ENCODE measurements at places on chromosomes 2 and 18. TPM values are rescaled to one million over a fixed set of nuclear protein-coding genes. Genes with fewer than 3 reads are reported as not detected.

Gene KLHL30
- total RNA-seq: not detected

Gene LIMS4
- total RNA-seq: not detected

Gene SERPINB3
- not detected for total RNA-seq

Gene PAX8
- total RNA-seq: 1.0 TPM

Gene PSMA8
- 0.35 TPM for total RNA-seq

Gene SP5
- total RNA-seq: not detected

Gene ONECUT2
- total RNA-seq: 0.23 TPM

GRCh38 chr2:141641462-141641861, 489.4 kb downstream of the LRP1B start:
- no peak for DNase-seq
- no peaks in the 10 kb centered on the region for H3K36me3 ChIP-seq
- H3K27ac ChIP-seq: no peak overlapping the region
- no peaks in the 10 kb centered on the region for H3K4me1 ChIP-seq
- H3K27me3 ChIP-seq: no peaks in the 10 kb centered on the region
- H3K4me3 ChIP-seq: no peak overlapping the region

DNA sequence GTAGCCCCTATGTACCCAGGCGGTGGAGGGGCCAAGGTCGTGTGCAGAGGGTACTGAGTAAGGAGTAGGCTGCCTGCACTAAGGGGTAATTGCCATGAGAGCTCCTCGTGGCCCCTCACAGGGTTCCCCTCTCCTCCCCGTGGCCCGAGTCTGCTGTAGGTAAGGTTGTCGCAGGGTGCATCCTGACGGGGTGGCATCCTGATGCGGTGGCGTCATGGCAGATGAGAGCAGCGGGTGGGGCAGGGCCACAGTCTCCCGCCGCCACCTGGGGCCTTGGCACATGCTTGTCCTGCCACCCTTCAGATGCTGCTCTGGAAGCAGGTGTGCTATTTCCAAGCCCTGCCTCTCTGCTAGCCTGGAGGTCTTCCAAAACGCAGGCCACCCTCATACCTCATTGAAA, 89.7 kb downstream of the EIPR1 start:
- no peak overlapping the region for H3K27ac ChIP-seq
- no peak overlapping the region for H3K4me3 ChIP-seq

DNA sequence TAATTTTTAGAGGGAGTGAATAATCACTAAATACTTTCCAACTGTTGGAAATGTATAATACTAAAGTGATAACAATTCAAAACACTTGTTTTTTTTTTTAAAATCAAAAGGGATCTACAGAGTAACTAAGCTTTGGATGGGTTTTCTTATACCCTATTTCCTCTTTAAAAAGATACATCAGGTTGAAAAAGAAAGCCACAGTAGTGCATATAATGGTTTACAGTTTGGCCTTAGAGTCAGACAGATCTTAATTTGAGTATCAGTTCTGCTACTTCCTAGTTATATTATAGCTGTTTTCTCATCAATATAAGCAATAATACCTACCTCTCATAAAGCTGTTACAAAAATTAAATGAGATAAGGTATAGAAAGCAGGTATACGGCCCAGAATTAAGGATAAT, 28.5 kb downstream of the PSME4 start:
- DNase-seq: no peak
- H3K27ac ChIP-seq: no peak overlapping the region
- H3K4me1 ChIP-seq: peaks cover 2% of the 10 kb centered on the region
- H3K4me3 ChIP-seq: no peak overlapping the region
- peaks cover 26% of the 10 kb centered on the region for H3K36me3 ChIP-seq

DNA sequence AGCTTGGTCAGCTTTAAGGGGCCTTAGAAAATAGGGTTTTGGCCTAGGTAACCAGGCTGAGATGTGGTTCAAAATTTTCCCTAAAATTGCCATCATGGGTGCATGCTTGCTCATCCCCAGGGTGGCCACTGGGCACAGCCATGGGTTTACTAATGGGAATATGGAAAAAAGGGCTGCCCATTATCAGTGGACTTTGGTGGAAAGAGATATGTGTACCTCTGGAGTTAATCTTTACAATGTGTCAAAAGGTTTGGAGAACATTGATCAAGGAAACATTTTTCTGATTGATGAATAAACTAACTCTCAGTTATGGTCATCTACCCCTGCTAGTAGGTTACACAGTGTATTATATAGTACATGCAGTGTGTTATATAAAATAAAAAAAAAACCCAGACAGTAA, 13.1 kb downstream of the KDM3A start:
- DNase-seq: no peak
- peaks cover 96% of the 10 kb centered on the region for H3K36me3 ChIP-seq
- H3K27ac ChIP-seq: no peak overlapping the region
- no peak overlapping the region for H3K4me3 ChIP-seq
- H3K4me1 ChIP-seq: no peaks in the 10 kb centered on the region

- no peak for DNase-seq
- H3K4me3 ChIP-seq: no peak overlapping the region
- no peaks in the 10 kb centered on the region for H3K36me3 ChIP-seq
- H3K27ac ChIP-seq: no peak overlapping the region
Measured at GRCh38 chr18:25701821-25702220, 349.9 kb upstream of the ZNF521 start.

DNA sequence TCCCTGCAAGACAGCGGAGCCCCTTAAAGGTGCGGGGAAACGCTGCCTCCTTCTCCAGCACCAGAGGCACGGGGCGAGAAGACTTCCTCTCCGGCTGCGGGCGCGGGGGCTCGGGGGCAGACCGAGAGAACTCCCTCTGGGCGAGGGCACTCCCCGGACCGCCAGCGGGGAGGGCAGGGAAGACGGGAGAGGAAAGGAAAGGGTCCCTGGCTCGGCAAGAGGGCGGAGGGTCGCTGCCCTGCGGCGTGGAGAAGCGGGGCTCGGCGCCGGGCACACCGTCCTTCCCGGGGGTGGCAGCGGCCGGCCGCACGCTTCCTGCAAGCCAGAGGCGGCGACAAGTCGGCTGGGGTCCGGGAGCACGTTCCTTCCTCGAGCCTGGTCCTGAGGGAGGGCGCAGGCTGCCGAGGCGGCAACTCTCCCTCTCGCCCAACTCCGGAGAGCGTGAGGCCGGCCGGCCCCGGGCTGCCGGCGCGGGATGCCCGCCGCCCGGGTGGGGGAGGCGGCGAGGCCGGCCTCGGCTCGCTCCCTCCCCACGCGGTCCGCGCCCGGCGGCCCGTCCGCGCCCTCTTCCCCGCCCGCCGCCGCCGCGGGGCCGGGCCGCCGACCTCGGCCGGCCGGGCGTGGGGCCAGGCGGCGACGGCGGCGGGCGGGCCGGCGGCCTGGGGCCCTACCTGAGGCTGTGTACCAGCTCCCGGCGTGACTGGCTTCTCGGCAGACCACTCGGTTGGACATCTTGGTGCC, 1.1 kb downstream of the MEMO1 start:
- H3K4me3 ChIP-seq: peak overlapping the region; percentile 72
- H3K4me1 ChIP-seq: peaks cover 29% of the 10 kb centered on the region
- no peaks in the 10 kb centered on the region for H3K27me3 ChIP-seq
- peak; percentile 26 for DNase-seq
- no peak overlapping the region for H3K27ac ChIP-seq

GRCh38 chr2:196086517-196087368, 18.1 kb upstream of the DNAH7 start:
- H3K36me3 ChIP-seq: no peaks in the 10 kb centered on the region
- no peak overlapping the region for H3K4me3 ChIP-seq
- H3K27ac ChIP-seq: no peak overlapping the region
- no peaks in the 10 kb centered on the region for H3K27me3 ChIP-seq
- no peak for DNase-seq
- peaks cover 9% of the 10 kb centered on the region for H3K4me1 ChIP-seq

DNA sequence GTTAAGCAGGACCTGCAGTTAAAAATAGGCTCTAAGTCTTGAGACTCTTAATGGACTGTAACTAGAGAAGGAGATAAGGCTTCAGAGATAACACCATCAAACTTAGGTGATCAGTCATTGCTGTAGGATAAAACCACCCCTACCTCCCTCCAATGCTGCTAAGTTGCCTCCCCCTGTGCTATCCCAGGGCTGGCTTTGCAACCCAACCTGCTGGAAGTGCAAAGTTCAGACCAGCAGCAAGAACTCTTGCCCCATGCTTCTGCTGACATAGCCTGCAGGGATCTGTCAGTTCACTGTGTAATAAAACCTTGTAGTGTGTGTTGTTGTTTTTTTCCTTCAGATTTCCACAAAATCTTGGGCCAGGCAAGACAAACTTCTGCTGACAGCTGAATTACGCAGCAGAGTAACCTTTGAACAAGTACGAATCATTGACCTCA, 57.4 kb upstream of the EPB41L3 start:
- H3K4me1 ChIP-seq: no peaks in the 10 kb centered on the region
- H3K27ac ChIP-seq: no peak overlapping the region
- H3K27me3 ChIP-seq: no peaks in the 10 kb centered on the region
- no peak for DNase-seq
- no peaks in the 10 kb centered on the region for H3K36me3 ChIP-seq

DNA sequence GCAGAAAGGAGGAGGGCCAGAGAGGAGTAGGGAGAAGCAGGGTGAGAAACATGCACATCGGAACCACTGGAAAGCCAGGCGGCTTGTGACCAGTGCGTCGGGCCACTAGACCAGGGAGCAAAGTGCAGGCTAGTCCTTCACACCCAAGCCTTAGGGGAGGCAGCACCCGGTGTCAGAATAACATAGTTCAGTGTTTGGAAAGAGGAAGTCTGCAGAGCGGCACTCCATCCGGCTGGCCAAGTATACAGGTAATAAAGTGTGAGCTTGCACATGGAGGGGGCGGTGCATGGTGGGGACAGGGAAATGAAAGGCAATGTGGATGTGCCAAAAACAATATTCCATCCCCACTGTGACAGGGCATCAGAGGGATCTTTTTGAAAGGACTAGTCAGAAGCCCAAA, 69.7 kb downstream of the ZNF521 start:
- H3K4me3 ChIP-seq: no peak overlapping the region
- no peaks in the 10 kb centered on the region for H3K27me3 ChIP-seq
- H3K36me3 ChIP-seq: no peaks in the 10 kb centered on the region
- no peak overlapping the region for H3K27ac ChIP-seq
- no peak for DNase-seq

- no peak for DNase-seq
- H3K27ac ChIP-seq: no peak overlapping the region
- no peaks in the 10 kb centered on the region for H3K4me1 ChIP-seq
- H3K27me3 ChIP-seq: no peaks in the 10 kb centered on the region
- no peak overlapping the region for H3K4me3 ChIP-seq
- no peaks in the 10 kb centered on the region for H3K36me3 ChIP-seq
Measured at GRCh38 chr2:159551806-159552205, 64.5 kb downstream of the BAZ2B start.

DNA sequence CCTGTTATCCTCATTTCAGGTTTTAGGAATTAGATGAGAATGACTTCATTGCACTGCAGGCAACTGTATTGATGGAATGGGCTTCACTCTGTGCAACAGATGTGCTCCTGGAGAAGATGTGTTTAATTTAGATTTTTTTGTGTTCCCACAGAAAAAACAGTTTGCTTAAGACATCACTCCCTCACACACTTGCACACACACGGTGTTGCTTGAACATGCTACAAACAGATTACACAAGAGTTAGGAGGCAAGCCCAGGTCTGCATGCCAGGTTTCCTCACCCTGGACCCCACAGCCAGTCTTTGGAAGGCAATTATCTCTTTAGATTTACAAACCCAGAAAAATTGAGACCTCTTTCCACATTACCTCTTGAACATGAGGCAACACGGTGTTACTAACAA, 93.7 kb upstream of the KLHL29 start:
- no peak overlapping the region for H3K27ac ChIP-seq
- no peak overlapping the region for H3K4me3 ChIP-seq
- H3K4me1 ChIP-seq: no peaks in the 10 kb centered on the region
- H3K36me3 ChIP-seq: no peaks in the 10 kb centered on the region
- H3K27me3 ChIP-seq: peaks cover 10% of the 10 kb centered on the region

GRCh38 chr18:79507546-79508480, 112.1 kb downstream of the NFATC1 start:
- no peaks in the 10 kb centered on the region for H3K27me3 ChIP-seq
- H3K27ac ChIP-seq: peak overlapping the region; percentile 60
- peak overlapping the region; percentile 25 for H3K4me3 ChIP-seq
- DNase-seq: peak; percentile 31

All from T-cell (primary cell).